ENCODE measurements at places on chromosomes 16 and 17. TPM values are rescaled to one million over a fixed set of nuclear protein-coding genes. Genes with fewer than 3 reads are reported as not detected.
A peak's percentile ranks its signal among the peaks of the same experiment; 100 is the strongest.

- no peaks in the 10 kb centered on the region for H3K36me3 ChIP-seq
- H3K27me3 ChIP-seq = peaks cover 27% of the 10 kb centered on the region
- H3K27ac ChIP-seq = no peak overlapping the region
- DNase-seq = no peak
- H3K4me1 ChIP-seq = no peaks in the 10 kb centered on the region
These were observed 149.8 kb downstream of the CPPED1 start for GRCh38 chr16:12653820-12654392.

- H3K27ac ChIP-seq = peak overlapping the region; percentile 19
- peaks cover 5% of the 10 kb centered on the region for H3K36me3 ChIP-seq
- no peaks in the 10 kb centered on the region for H3K27me3 ChIP-seq
These were observed 47.1 kb downstream of the CYTH1 start for GRCh38 chr17:78734793-78735641.

DNA sequence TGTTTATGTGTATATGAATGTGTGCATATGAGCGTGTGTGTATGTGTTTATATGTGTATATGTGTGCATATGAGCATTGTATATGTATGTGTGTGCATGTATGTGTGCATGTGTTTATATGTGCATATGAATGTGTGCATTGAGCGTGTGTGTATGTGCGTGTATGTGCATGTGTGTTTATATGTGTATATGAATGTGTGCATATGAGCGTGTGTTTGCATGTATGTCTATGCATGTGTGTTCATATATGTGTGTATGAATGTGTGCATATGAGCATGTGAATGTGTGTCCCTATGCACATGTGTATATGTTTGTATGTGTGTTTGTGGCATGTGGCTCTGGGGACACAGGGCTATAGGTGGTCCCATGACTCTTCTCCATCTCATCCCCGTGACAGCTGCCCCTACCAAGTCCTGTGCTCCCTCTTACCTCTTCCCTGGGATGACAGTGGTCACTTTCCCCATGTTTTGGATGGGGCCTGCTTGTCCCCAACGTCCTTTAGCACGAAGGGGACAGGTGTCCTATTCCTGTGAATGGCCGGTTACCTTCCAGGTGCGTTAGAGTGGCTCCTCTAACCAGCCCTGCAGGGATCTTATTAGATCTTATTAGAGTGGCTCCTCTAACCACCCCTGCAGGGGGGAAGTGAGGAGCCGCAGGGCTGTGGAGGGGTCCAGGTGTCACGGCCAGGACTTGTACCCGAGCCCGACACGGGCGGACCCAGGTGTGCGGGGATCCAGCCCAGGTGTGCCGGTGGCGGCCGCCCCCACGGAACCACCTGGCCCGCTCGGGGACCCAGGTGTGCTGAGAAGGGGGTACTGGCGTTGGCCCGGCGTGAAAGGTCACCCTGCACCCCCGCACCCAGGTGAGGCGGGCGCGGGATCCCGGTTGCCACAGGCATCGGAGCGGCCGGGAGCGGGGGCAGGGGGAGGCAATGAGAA, 105.6 kb downstream of the SEC14L1 start:
- no peaks in the 10 kb centered on the region for H3K36me3 ChIP-seq
- H3K4me1 ChIP-seq = peaks cover 9% of the 10 kb centered on the region
- no peaks in the 10 kb centered on the region for H3K27me3 ChIP-seq
- no peak for DNase-seq
- H3K4me3 ChIP-seq = peak overlapping the region; percentile 68

The KCNJ12 gene
- total RNA-seq = 8.6 TPM

DNA sequence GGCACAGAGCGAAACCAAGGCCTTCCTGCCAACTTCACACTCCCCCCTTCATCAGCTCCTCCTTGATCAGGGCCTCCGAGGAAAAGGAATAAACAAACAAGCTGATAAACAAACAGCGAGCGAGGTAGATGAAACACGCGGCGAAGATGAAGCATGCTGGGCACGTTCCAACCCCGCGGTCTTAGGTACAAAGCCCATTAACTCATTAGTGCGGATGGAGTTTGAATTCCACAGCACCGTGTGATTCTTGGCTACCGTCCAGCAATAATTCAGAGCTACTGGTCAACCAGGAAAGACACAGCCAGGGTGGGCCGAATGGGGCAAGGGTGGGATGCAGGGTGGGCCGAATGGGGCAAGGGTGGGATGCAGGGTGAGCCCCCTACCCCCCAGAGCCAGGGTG, 67.3 kb downstream of the RBFOX3 start:
- peaks cover 71% of the 10 kb centered on the region for H3K27me3 ChIP-seq
- no peak overlapping the region for H3K27ac ChIP-seq
- H3K36me3 ChIP-seq = no peaks in the 10 kb centered on the region
- no peaks in the 10 kb centered on the region for H3K4me1 ChIP-seq
- no peak overlapping the region for H3K4me3 ChIP-seq
